ENCODE measurements at places on chromosomes 3 and 15. TPM values are rescaled to one million over a fixed set of nuclear protein-coding genes. Genes with fewer than 3 reads are reported as not detected.

The TBL1XR1 gene
- 18.3 TPM for total RNA-seq

The ERC2 gene
- total RNA-seq, result not detected

The STRIT1 gene
- total RNA-seq, result not detected

The UTS2B gene
- total RNA-seq, result not detected

The SPATA12 gene
- total RNA-seq, result 0.44 TPM

The SCAANT1 gene
- total RNA-seq, result not detected

The SKOR1 gene
- 0.03 TPM for total RNA-seq

The OSTN gene
- not detected for total RNA-seq

The C3orf52 gene
- 11.5 TPM for total RNA-seq

The RHCG gene
- total RNA-seq, result 35.8 TPM

The MKRN3 gene
- 2.0 TPM for total RNA-seq

The NSUN3 gene
- 7.3 TPM for total RNA-seq

The C3orf20 gene
- total RNA-seq, result not detected

The DUOXA1 gene
- 0.20 TPM for total RNA-seq

The CMTM7 gene
- total RNA-seq, result 30.5 TPM

The MLF1 gene
- total RNA-seq, result 24.0 TPM

The TTC21A gene
- 1.4 TPM for total RNA-seq

The A4GNT gene
- total RNA-seq, result not detected

The ABHD6 gene
- 13.0 TPM for total RNA-seq

The WNT5A gene
- total RNA-seq, result 0.73 TPM

The ECE2 gene
- total RNA-seq, result not detected

The CCR4 gene
- total RNA-seq, result not detected

The GOLGA8R gene
- 0.27 TPM for total RNA-seq

The AADAC gene
- 22.2 TPM for total RNA-seq

Measured in A549 treated with CpdA at 1 μM for 4 hours (cell line).